GM23248 (cell line): ENCODE measurements at places on chromosomes 6 and 20.
A peak's percentile ranks its signal among the peaks of the same experiment; 100 is the strongest.

DNA sequence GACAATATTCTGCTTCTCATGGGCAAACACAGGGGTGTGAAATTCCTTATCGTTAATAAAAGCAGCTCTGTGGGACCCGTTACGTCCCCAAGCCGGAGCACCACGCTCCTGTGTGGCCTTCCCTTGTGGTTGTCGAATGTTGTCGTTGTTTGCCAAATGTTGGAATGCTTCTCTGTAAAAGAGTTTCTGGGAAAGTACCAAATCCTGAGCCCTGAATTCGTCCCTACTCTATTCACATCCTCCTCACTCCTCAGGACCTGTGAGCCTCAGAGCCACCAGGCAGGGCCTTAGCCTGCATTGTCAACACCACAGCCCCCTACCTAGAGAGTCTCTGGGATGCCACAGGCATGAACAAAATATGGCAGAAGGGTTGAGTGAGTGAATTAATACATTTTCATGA is 64.0 kb downstream of the THBS2 start:
- DNase-seq = no peak

DNA sequence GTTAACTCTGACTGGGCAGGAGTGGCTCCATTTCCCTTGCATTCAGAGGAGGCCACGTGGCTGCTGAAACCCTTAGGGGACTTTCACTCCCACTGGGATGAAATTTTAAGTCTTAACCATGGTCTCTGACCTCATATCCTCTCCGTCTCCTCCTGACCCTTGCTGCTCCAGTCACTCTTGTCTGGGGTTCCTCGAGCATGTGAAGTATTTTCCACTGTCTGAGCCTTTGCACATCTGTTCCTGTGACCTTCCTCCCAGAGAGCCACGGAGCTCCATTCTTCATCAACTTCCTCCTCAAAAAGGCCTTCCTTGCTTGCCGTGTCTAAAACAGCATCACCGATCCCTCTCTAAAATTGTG is 153.0 kb upstream of the UST start:
- peak; percentile 29 for DNase-seq

- no peak for DNase-seq
Observed at GRCh38 chr6:110357298-110357663, 868 bp downstream of the METTL24 start.

DNA sequence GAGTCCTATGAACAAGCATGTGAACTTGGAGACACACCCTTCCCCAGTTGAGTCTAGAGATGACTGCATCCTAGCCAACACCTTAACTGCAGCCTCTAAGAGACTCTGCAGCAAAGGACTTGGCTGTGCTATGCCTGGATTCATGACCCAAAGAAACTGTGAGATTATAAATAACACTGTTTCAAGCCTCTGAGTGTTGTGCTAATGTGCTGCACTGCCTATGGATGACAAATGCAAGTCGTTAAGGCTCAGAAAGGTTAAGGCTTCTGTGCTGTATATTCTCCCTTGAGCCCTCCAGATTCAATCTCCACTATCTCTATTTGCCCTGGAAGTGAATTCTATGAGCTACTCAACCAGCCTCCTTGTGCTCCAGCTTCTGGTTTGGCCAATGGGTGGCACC is 116.5 kb upstream of the CBLN4 start:
- no peak for DNase-seq

- no peak for DNase-seq
Observed at GRCh38 chr6:152848919-152849318, 98.3 kb downstream of the VIP start.

- DNase-seq = no peak
Observed at GRCh38 chr6:13874191-13874549, 50.6 kb upstream of the RNF182 start.

GRCh38 chr20:46631874-46632446 is 19.3 kb downstream of the SLC13A3 start:
- DNase-seq = no peak

DNA sequence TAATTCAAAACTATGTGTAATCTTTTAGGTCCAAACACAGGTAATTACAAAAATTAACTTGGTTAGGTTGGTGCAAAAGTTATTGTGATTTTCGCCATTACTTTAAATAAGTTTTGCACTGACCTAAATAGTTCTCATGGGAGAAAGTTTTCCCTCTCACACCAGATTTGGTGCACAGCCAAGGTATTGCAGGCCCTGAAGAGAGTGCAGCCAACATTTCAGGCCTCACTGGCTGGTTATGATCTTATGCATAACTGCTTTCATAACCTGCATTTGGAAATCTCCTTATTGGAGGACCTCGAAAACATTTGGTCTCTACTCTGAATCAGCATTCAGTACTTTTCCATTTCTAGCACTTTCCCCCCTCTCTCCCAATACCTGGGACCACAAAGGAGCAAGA is 993.1 kb upstream of the MANEA start:
- DNase-seq = no peak

DNA sequence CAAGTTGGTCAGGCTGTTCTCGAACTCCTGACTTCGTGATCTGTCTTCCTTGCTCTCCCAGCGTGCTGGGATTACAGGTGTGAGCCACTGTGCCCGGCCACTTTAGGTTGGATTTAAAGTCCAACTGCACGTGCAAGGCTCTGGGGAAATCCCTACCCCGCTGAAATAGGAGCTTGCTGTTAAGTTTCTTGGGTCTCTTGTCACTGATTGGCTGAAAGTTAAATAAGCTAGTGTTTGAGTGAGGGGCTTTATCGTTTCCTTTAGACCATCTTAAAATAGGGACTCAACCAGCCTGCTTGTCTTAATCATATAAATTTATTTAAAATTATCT is 11.1 kb upstream of the SERINC1 start:
- no peak for DNase-seq

- DNase-seq = peak; percentile 66
Observed at GRCh38 chr20:53943522-53944291, 126.7 kb downstream of the BCAS1 start.

GRCh38 chr6:123841067-123841896 is 37.6 kb downstream of the NKAIN2 start:
- DNase-seq = no peak

DNA sequence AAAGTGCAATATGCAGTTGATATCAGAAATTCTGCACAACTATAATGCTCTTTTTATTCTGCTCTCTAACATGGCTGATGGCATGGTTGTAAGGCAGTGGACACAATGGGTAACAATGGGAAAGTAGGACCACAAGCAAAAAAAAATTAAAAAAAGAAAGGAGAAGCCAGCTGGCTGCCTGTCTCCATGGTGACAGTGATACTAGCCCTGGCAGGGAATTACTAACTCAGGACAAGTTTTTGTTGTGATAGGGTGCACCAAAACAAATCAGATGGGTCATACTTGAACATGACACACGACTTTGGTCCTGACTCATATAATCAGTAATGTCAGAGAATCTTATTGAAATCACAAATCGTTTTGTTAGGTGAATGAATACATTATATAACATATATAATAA is 169.4 kb downstream of the TRDN start:
- DNase-seq = no peak

DNA sequence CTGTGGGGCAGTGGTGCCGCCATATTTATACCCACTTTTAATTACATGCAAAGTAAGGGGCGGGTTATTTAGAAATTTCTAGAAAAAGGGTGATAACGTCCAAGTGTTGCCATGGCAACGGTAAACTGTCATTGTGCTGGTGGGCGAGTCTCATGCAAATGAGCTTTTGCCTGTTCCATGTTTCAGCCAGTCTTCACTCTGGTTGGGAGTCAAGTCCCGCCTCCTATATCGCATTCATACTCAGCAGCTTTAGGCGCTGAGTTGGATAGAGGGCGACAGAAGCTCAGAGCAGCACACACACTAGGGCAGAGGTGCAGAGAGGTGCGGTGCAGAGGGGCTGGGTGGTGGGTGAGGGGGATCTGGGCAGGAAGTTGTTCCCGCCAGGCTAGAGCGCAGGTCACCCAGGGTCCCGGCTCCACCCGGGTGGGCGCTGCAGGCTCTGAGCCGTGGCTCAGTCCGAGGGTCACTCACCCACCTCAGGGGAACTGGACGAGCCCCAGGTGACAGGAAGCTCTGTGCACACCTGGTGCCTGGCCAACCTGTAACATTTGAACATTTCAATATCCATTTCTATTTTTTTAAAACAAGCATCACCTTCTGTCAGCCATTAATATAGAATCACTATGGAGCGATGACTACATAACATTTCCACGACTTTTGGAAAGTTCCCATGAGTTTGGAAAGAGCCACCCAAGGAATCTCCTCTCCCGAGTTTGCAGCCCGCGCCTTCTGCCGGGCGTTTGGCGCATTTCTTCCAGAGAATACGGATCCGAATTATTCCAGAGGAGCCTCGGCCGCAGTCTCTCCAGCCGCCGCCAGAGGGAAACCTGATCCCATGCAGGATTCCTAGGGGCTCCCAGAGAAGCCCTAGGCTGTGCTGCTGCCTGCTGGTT is 89.1 kb upstream of the PHACTR3 start:
- peak; percentile 85 for DNase-seq

DNA sequence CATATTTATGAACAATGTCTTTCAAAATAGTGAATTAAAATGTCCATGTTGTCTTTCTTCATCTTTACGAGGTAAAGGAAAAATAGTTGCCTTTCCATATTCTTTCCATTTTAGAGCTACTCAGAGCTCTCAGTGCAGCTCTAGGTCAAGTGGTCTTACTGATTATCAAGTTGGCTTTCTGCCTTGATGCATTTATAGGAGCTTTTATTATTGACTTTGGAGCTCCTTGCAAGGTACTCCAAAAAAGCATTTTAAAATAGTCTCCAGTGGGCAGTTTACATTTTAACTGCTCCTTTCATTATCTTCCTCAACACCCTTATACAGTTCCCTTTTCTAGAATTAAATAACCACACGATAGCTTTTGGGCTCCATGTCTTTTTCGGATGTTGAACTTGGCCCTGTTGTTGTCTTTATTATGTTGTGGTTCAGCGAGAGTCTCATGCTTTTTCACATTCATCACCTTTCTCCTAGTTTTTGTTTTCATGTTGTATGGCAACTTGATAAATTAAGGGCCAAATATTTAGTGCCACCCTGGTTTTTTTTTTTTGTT is 122.9 kb downstream of the CLIC5 start:
- DNase-seq = no peak

DNA sequence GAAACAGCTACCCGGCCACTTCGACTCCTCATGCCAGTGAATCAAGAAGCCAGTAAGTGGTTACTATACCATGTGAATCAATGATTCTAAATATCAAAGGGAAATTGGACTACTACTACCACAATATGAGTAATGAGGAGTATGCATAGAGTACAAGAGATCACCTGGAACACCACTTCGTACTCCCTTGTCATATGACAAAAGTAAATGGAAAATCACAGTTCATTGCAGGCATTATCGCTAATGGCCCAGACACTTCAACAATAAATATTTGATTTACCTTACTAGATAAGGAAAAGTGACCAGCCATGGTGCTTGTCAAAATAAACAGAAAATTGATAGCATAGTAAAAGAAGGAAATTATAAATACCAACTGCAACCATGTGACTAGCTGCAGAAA is 73.1 kb downstream of the BMP5 start:
- no peak for DNase-seq

DNA sequence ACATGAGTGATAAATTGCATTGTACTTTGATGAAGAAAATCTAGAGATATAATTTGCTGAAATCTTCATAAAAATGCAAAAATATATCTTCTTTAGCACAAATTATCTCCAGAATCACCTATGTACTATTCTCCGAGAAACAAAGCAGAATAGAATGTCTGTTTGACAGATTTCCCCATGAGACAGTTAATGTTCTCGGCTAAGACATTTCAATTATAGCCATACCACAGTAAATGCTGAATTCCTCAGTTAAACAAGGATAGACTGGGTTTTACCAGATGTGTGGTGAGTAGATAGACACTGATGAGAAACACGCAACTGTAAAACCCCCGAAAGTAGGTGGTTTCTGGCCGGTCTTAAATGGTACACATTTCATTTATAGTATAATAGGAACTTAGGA is 69.8 kb downstream of the SNAP25 start:
- no peak for DNase-seq

DNA sequence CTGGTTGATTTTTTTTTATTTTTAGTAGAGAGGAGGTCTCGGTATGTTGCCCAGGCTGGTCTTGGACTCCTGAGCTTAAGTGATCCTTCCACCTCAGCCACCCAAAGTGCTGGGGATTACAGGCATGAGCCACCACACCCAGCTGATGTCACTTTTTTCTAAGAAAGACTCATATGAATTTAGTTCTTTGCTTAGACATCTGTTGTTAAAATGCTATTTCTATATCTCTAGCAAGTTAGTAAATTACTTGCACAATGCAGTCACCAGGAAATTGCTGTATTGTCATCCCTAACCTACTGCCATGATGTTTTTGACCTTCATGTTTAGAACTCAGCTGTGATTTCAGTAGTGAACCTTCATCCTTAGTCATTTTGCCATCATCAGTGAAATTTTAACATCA is 5.7 kb downstream of the KDM1B start:
- peak; percentile 65 for DNase-seq

DNA sequence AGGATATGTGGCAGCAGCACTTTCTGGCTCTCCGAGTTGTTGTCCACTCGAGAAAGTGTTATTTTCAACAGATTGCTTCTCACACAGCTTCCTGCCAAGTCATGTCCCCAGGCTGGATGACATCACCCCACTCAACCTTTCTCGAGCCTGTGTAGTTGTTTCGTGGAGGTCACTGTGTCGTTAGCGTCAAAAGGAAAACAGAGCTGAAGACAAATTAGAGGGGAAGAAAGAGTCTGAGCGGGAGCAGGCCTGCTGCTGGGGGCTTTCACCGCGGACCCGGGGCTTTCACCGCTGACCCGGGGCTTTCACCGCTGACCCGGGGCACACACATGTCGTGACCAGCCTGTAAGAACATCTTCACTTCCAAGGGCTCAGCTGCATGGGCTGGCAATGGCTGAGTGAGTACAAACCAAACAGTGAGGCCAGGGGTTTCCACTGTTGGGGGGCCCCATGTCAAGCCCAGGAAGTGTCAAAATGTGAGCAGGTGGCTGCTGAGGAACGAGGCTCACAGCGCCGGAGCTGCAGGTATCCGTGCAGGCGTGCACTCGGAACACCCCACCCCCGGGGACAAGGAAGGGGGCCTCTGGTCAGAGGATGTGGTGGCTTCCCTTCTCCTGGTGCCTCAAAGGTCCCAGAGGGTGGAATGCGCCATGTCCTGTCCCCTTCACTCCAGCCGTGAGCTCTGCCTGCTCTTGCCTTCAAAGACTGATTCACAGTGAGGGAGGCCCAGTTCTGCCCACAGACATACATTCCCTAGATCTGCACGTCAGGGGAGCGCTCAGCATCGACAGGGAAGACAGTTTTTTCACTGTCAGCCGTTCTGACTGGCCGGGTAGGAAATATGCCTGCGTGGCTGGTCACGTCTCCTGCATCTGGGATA is 365.9 kb downstream of the TAF4 start:
- no peak for DNase-seq

GRCh38 chr20:20395087-20395486 is 27.2 kb downstream of the INSM1 start:
- no peak for DNase-seq

GRCh38 chr6:126767711-126768110 is 350.8 kb upstream of the RSPO3 start:
- peak; percentile 7 for DNase-seq
